SK-MEL-5 (cell line): ENCODE measurements at places on chromosomes 4 and X. TPM values are rescaled to one million over a fixed set of nuclear protein-coding genes. Genes with fewer than 3 reads are reported as not detected.
A peak's percentile ranks its signal among the peaks of the same experiment; 100 is the strongest.

Gene STATH
- total RNA-seq = 1.1 and 1.6 TPM in 2 replicates

Gene CWH43
- total RNA-seq = not detected in 2 replicates

Gene CT47B1
- not detected in 2 replicates for total RNA-seq

Gene ZCCHC12
- total RNA-seq = not detected in 2 replicates

Gene UGT2A1
- not detected in 2 replicates for total RNA-seq

Gene EREG
- not detected in 2 replicates for total RNA-seq

Gene SH2D1A
- 0.13 TPM in 1 of 2 replicates, not detected in the other for total RNA-seq

Gene FAM47E
- total RNA-seq = 0.16 and 1.4 TPM in 2 replicates

Gene MRFAP1L1
- total RNA-seq = 50.4 and 51.4 TPM in 2 replicates

Gene PHEX
- 0.16 and 0.32 TPM in 2 replicates for total RNA-seq

- no peak for DNase-seq
Observed at GRCh38 chrX:39472161-39472560, 625.6 kb downstream of the BCOR start.

- DNase-seq = no peak
Observed at GRCh38 chr4:81685104-81685503, 213.4 kb upstream of the RASGEF1B start.

GRCh38 chrX:73903941-73904340, 340.9 kb downstream of the CHIC1 start:
- DNase-seq = no peak

DNA sequence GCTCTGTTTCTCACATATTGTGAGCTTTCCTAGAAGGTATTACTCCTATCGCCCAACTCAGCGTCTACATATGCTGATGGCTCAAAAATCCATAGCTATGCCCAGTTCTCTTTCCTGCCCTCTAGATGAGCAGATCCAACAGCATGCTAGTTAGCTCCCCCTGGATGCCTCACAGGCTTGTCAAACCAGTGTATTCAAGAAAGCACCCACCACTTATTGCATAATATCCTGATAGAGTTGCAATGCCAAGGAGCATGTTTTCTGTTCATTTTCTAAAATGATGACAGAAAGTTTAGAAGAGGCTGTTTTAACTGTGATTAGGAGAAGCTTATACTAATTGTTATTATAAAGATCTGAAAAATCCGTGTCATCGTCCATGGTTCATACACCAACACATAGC, 1.9 kb upstream of the PACRGL start:
- peak; percentile 51 for DNase-seq

GRCh38 chr4:152165146-152165545, 370.7 kb downstream of the FBXW7 start:
- DNase-seq = no peak

DNA sequence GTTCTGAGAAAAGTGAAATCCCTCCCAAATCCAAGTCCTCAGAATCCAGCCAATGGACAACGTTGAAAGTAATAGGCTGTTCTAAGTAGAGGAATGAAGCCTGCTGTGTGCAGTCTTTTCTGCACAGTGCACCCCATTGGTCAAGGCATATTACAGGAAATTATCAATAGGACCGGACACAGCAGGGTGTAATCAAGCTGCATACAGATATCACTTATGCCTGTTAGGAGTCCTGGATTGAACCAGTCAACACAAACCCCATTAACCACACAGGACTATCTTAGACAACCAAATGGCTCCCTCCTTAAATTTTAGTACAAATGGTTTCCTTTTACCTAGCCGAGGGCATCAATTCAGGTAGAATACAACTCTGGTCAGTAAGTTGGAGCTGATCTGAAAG, 34.2 kb upstream of the MAGEA8 start:
- DNase-seq = no peak

DNA sequence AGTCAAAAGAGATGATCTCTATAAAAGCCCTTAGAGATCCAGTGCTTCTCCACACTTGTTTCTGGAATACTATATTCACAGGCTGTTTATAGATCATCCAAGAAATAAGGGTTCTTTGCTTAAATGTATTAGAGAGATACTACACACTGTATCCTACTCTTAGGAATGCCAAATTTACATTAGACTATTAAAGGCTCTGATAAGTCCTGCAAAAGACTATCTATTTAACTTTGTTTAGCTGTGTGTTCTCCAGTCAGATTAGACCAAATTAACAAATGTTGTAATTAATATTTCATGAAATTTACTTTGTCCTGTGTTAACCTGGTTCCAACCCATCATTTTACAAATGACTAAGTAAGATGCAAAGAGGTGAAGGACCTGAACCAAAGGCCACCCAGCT, 260.5 kb upstream of the ZIC3 start:
- DNase-seq = no peak

DNA sequence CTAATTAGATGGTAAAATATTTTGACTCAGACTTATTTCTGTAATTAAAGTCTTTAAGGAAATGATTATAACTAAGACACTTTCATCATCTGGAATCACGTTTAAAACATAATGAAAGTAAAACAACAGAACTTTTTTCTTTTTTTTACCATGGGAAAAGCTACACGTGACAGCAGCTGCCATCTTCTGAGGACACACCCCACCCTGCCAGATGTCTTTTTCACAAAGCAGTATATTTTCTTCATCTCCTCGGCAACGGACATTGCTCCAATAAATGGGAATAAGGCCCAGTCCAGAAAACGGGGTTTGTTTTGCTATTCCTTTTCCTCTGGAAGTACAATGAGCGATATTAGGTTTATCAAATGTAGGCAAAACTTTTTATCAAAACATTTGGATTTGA, 17.5 kb downstream of the PRSS12 start:
- DNase-seq = no peak

DNA sequence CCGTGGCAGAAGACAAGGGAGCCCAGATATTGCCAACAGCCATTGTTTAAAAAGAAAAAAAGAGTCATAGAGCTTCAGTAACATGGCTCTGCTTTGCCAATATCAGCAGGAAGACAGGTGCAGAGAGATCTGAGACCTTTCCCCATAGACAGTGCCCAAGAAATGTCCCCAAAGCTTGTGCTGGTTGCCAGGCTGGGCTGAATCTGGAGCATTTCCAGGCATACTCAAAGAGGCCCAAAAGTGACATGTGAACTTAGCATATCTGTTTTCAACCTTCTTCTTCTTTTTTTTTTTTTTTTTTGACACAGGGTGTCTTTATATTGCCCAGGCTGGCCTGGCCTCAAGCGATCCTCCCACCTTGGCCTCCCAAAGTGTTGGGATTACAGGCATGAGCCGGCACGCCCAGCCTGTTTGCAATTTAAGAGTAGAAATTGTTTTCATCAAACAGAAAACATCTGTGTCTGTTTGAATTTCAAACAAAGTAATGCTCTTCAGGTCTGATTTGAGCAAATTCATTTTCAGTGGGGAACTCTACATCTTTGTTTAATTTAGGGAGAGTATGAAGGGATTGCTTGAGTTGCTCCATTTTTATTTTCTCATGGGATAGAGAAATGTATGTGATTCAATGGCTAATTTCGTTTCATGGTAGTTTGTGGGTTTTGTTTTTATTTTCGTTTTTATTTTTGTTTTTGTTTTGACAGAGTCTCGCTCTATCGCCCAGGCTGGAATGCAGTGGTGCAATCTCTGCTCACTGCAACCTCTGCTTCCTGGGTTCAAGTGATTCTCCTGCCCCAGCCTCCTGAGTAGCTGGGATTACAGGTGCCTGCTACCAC, 56.6 kb upstream of the RBM47 start:
- no peak for DNase-seq

DNA sequence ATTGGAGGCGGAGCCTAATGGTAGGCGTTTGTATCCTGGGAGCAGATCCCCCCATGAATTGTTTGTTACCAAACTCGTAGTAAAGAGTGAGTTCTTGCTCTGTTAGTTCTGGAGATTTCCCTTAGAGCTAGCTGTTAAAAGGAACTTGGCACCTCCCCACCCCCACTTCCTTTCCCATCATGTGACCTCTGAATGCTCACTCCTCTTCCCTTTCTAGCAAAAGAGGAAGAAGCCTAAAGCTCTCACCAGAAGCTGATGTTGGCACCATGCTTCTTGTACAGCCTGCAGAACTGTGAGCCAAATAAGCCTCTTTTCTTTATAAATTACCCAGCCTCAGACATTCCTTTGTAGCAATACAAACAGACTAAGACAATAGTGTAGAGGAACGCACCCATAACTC, 13.8 kb upstream of the ATOH1 start:
- DNase-seq = no peak

GRCh38 chr4:132269303-132269990, 879.6 kb upstream of the PCDH10 start:
- DNase-seq = no peak

DNA sequence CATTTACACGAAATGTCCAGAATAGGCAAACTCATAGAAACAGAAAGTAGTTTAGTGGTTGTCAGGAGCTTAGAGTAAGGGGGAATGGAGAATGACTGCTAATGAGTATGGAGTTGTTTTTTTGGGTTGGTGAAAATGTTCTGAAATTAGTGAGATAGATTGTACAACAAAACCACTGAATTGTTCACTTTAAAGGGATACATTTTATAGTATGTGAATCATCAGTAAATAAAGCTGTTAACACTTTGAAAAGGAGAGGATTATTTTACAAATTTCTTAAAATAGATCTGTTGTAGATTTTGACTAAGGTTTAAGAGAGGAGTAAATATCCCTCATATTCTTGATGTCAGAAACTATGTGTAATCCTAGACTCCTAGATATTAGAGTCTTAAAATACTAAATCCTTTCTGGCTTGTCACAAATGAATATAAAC, 82.7 kb downstream of the RAPGEF2 start:
- no peak for DNase-seq

GRCh38 chrX:150533863-150534262, 34.6 kb upstream of the MTM1 start:
- DNase-seq = no peak

- DNase-seq = peak; percentile 63
Observed at GRCh38 chr4:158667651-158668198, 4.0 kb downstream of the C4orf46 start.

DNA sequence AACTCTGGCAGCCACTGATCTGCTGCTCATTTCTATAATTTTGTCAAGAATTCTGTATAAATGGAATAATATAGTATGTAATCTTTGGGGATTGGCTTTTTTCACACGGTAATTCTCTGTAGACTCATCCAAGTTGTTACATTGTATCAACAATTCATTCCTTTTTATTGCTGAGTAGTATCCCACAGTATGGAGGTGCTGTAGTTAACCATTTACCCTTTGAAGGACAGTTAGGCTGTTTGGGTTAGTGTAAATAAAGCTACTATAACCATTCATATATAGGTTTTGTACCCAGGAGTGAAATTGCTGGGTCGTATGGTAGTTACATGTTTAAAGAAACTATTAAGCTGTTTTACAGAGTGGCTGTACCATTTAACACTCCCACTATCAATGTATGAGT, 157.0 kb upstream of the NDP start:
- no peak for DNase-seq

DNA sequence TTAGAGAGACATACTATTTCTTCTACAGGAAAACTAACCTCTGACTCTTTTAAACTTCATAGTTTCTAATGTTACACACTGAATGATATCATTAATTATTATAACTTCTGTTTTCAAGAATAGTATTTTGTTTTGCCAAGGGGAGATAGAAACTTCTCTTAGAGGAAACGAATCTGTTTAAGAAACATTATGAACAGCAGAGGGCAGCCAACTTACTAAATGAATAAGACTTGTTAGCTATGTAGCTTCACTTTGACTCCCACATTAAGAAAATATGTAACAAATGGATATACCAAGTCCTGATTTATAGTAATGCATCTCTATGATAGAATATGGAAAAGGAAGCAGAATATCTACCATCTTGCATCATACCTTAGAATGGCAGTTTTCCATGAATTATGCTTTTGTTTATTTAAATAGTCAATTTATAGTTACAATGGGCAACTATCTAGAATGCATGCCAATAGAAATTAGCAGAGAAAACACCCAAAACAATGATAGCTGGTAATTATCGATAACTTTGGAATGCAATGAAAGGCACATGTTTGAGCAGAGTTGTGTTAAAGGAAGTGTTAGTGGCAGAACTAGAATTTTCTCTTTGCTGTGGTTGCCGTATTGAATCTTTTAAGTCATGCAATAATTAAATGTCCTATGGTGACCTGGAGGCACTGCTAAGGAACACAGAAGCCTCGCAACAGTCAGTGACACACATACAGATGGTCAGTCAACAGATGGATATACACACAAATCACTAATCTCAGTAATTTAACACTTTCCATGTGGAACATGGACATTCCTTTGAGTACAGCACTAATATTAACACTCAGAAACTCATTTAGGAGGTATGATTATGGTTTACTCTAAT, 105.7 kb upstream of the PDLIM3 start:
- peak; percentile 85 for DNase-seq

GRCh38 chr4:26131711-26132110, 189.1 kb upstream of the RBPJ start:
- no peak for DNase-seq

GRCh38 chrX:24657671-24658386, 10.7 kb upstream of the PCYT1B start:
- DNase-seq = no peak

- DNase-seq = no peak
Observed at GRCh38 chrX:70694339-70695122, 214.0 kb downstream of the TEX11 start.

- no peak for DNase-seq
Observed at GRCh38 chr4:24856586-24856985, 56.3 kb downstream of the CCDC149 start.

GRCh38 chrX:26851981-26852380, 611.2 kb downstream of the PPP4R3C start:
- DNase-seq = peak; percentile 55

DNA sequence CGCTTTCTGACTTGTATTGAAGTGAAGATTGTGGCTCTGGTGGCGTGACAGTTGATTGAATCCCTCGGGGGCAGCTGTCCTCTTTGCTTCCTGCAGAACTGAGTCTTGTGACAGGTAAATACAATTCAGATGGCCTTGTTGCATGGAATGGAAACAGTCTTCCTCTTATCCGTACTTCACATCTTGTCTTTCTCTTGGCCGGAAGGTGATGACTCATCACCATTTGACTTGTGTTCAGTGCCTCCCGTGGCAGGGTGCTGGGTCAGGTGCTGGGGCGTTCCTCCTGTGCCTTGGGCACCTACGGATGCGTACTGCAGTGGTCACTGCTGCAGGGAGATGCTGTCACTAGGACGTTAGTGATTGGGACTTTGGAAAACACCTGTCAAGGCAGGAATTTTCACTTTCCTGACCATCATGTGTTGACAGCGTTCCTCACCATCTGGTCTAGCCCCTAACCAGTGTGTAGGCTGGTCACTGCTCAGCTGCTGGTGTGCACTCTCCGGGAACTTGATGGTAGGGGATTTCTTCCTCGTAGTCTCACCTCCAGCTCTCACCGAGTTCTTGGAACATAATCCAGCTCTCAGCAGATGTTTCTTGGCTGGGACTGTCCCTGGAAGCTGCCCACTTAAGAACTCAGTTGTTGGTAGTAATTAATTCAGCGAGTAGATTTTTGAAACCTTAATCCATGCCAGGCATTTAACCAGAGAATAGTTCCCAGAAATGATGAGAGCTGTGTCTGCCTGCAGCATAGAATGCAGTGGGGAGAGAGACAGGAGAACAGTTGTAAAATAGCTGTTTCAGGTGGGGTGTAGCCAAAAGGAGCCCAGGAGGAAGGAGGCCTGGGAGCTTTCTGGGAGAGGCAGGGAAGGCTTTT, 7.2 kb downstream of the TBC1D14 start:
- DNase-seq = peak; percentile 88
